ENCODE measurements at places on chromosomes 13 and 19. TPM values are rescaled to one million over a fixed set of nuclear protein-coding genes. Genes with fewer than 3 reads are reported as not detected.

SIAH3 gene
- polyA plus RNA-seq: not detected

GRCh38 chr19:40235238-40236025 lies 8.9 kb upstream of the CCNP start:
- no peak for DNase-seq

DNA sequence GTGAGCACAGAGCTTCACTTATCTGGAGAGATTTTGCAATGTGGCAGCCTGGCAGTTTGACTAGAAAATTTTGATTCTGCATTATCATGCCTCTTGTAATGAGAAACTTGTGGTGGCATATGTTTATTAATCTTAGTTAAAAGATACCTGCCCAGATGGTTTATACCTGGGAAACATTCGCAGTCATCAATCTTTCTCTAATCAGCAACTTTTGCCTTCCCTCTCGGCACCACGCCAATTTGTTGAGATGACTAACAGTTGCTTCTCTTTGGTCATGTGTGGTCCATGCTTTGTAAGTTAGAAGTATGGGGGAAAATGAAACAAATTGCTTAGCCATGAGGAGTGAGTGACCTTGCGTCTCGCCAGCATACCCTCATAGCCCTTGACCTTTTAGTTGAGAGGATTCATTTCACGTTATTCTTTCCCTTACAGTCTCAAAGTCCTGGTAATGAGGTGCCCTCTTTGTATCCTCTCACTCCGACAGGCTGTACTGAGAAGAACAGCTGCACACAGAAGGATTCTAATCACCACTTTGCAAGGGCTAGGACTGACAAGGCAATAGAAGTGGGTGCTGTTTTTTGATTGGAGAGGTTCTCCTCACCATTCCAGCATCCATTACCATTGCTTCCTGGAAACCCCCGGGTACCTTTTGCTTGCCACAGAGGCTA lies 201.4 kb downstream of the OXGR1 start:
- no peak for DNase-seq

- DNase-seq: no peak
These were observed 34.8 kb upstream of the C1QTNF9 start for GRCh38 chr13:24274452-24275021.

GPR12 gene
- polyA plus RNA-seq: not detected

- no peak for DNase-seq
These were observed 4.1 kb upstream of the CD79A start for GRCh38 chr19:41872775-41873647.

- no peak for DNase-seq
These were observed 25.7 kb downstream of the COL4A2 start for GRCh38 chr13:110332750-110333149.

- DNase-seq: no peak
These were observed 3.0 kb upstream of the PLIN4 start for GRCh38 chr19:4521170-4521887.

ZNF709 gene
- 0.59 TPM for polyA plus RNA-seq

ZNF544 gene
- 33.4 TPM for polyA plus RNA-seq

ZNF626 gene
- polyA plus RNA-seq: 3.8 TPM

GRCh38 chr19:17648097-17648660 lies 40.0 kb downstream of the UNC13A start:
- DNase-seq: no peak

ZNF723 gene
- polyA plus RNA-seq: not detected

Data from BJ (cell line).